Kidney (tissue), 22 donors: ENCODE measurements at places on chromosomes 13 and 19. TPM values are rescaled to one million over a fixed set of nuclear protein-coding genes. Genes with fewer than 3 reads are reported as not detected.

Gene LYPD4
- total RNA-seq: not detected

Gene SERPINE3
- not detected for total RNA-seq

Gene PDX1
- not detected for total RNA-seq

GRCh38 chr13:72507416-72508199, 219.8 kb downstream of the MZT1 start:
- H3K4me3 ChIP-seq: peak overlapping the region; percentile 18
- no peaks in the 10 kb centered on the region for H3K36me3 ChIP-seq
- no peaks in the 10 kb centered on the region for H3K4me1 ChIP-seq

DNA sequence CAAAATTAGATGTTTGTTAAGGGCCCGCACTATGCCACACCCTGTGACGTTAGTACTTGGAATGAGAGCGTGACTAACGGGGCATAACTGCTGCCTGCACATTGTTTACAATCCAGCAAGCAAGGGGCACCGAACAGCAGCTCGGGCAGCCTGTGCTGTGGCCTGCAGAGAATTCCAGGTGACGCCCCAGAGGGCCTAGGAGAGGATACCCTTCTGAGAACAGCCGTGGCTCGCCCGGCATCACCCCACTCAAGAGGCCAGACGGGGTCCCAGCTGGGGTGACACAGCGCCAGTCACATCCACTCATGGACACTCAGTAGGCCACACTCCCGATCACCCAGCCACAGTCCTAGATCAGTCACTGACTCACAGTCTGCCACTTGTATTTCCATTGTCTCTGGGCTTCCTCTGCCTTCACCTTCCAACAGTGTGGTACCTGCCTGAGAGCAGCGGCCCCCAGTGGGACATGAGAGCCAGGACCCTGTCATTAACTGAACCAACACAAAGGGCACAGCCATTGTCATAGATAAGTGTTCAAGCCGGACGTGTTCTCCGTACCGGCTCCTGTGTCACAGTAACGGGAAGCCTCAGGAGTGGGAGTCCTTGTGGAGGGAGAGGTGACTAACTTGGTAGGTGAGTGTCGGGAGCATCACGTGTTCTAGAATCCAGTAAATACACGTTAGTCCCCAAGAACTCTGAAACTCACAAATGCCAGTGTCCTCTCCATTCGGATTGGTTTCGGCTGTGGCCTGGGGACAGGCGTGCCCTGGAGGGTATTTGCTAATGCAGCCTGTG, 7.5 kb downstream of the ZNF331 start:
- H3K4me3 ChIP-seq: no peak overlapping the region
- DNase-seq: no peak
- no peak overlapping the region for H3K27ac ChIP-seq
- no peaks in the 10 kb centered on the region for H3K4me1 ChIP-seq

GRCh38 chr13:48994706-48995105, 19.0 kb downstream of the FNDC3A start:
- H3K4me1 ChIP-seq: no peaks in the 10 kb centered on the region
- no peak for DNase-seq
- no peak overlapping the region for H3K27ac ChIP-seq
- H3K27me3 ChIP-seq: no peaks in the 10 kb centered on the region
- no peaks in the 10 kb centered on the region for H3K36me3 ChIP-seq

GRCh38 chr19:48554385-48555091, 2.6 kb downstream of the SULT2B1 start:
- H3K27ac ChIP-seq: peak overlapping the region; percentile 14
- H3K4me3 ChIP-seq: no peak overlapping the region
- no peak for DNase-seq
- H3K27me3 ChIP-seq: no peaks in the 10 kb centered on the region
- H3K36me3 ChIP-seq: no peaks in the 10 kb centered on the region

GRCh38 chr13:38763446-38764381, 76.8 kb downstream of the FREM2 start:
- H3K4me1 ChIP-seq: peaks cover 4% of the 10 kb centered on the region
- DNase-seq: no peak
- no peaks in the 10 kb centered on the region for H3K36me3 ChIP-seq
- peak overlapping the region; percentile 39 for H3K4me3 ChIP-seq
- H3K27me3 ChIP-seq: no peaks in the 10 kb centered on the region

DNA sequence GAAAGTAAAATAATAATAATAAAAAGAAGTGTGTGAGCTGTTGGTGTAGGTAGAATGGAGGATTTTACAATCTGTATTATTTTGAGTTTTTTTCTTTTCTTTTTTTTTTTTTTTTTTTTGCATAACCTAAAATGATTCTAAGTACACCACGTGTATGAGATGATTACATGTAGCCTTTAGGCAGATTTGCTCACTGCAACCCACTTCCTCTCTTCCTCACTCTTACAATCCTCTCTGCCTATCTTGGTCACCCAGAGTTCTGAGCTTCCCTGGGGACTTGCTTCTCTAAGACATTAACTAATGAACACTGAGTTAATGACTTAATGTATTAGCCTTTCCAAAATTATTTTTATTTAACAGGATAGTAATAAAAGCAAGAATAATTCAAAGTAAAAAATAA, 1169.6 kb downstream of the EFNB2 start:
- no peak for DNase-seq
- H3K36me3 ChIP-seq: no peaks in the 10 kb centered on the region
- no peak overlapping the region for H3K27ac ChIP-seq
- H3K4me1 ChIP-seq: no peaks in the 10 kb centered on the region

- H3K27me3 ChIP-seq: no peaks in the 10 kb centered on the region
- no peak overlapping the region for H3K4me3 ChIP-seq
- H3K4me1 ChIP-seq: peaks cover 16% of the 10 kb centered on the region
- DNase-seq: no peak
- peaks cover 3% of the 10 kb centered on the region for H3K36me3 ChIP-seq
Observed at GRCh38 chr19:4016903-4017638, 9.5 kb downstream of the PIAS4 start.
